ENCODE measurements at places on chromosomes 4 and X.

DNA sequence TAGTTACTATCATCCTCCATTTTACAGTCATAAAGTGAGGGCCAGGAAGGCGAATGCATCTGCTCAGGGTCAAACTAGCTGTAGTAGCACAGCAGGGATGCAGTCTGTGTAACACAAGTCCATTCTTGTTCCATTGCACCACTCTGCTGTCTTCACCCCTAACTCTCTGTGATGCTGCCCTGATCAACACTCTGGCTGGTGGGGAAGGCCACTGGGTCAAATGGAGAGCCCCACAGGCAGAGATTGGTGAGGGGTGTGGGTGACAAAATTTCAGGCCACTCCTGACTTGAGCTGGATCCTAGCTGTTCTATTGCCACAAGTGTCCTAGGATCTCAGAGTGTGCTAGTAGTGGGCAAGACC, 136.5 kb downstream of the PJA1 start:
- no peak for DNase-seq

GRCh38 chrX:20147561-20147960, 5.9 kb upstream of the EIF1AX start:
- DNase-seq = no peak

DNA sequence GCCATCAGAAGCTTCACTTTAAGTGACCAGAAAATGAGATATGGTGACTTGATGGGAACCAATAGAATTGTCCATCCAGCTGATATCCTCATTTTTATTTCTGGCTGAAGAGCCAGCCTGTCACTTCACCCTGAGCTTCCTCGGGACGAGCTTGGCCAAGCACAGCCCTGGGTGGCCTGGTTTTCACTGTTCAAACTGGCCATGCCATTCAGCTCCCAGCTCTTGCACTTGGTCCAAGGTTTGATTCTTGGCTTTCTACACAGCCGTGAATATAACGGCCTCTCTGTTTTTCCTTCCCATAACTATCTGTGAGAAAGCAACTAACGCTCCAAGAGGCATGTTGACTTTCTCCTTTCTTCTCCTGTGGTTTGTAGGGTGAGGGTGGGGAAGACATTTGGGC, 71.9 kb downstream of the LIMCH1 start:
- DNase-seq = no peak

DNA sequence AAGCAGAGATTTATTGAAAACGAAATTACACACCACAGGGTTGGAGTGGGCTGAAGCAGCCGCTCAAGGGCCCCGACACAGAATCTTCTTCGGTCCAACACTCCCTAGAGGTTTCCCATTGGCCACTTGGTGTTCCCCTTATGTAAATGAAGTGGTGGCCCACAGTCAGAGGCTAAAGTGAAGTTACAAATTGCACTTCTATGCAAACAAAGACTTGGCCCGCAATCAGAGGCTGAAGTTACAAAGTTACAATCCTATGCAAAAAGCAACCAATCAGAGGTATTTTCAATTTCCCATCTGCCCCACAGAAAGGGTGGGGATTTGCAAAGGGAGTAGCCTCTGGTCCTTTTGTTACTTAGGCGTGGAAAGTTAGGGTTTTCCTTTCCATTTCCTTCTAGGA, 35.7 kb upstream of the SLC25A43 start:
- no peak for DNase-seq

DNA sequence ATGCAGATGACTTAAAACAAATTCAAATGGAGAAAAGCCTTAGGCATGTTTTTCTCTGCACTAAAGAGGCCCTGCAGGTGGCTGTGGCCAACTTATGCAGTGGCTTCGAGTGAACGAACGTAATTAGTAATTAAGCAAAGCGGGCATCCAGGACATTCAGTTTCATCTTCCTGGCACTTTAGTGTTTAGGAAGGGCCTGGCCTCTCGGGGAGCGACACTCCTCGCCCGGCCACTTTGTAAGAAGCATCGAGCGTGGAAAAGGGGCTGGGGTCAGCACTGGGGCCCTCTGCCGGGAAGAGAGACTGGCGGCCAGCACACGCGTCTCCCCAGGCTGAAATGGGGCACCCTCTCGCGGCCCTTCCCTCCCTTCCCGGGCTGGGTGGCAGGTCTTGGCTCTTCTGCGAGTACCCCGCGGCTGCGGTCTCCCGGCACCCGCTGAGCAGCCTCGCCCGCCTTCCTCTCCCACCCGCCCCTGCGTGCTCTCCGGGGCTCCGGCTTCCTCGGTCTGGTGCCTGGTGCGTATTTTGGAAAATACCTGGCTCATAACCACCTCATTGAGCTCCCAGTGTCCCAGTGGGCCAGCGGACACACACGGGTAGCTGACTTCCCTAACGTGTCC, 677 bp upstream of the CYP4V2 start:
- peak; percentile 21 for DNase-seq

- no peak for DNase-seq
Observed at GRCh38 chrX:10242026-10242425, 85.3 kb downstream of the CLCN4 start.

- no peak for DNase-seq
Observed at GRCh38 chr4:15938182-15938581, 358 bp downstream of the FGFBP1 start.

DNA sequence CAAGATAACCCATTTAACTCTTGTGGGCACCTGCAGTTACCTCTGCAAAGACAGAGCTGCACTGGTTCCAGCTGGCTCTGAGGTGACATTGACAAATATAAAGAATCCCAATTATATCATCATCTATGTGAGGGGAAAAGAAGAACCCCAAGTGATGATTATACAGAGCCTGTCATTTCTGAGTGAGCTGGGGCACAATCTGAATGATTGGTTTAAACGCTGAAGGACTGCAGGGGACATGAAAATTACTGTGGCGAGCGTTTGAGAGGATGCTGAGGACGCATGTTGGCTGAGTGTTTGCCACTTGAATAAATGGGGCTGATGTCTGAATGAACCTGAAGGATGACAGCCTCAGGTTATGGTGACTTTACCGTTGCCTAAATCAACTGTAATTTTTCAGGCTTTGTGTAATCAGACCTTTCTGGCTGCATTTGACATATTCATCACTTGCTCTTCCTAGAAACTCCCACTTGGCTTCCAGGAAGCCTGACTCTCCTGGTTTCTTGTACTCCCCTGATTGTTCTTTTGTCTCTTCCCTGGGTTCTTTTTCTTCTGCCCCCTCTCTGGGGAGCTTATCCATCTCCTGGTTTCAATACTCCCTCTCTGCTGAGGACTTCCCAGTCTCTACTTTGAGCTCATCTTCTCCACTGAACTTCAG, 4.1 kb upstream of the HSD17B10 start:
- no peak for DNase-seq

DNA sequence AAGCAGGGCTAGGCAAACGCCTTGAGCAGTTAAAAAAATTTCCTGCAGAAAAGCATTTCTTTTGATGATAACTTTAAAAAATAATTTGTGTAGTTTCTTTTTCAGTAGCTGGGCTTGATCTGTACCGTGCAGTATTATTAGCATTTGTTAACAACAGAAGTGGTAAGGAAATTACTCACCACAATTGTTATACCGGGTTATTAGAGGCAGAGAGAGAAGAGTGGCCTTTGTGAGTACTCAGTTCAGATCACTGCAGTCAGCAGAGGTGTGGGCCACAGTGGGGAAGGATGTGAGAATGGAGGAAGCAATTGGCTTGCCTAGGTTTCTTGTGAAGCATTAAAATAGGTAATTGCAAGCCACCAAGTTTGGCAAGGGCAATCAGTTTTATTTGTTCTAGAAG, 14.3 kb upstream of the IL21 start:
- no peak for DNase-seq

DNA sequence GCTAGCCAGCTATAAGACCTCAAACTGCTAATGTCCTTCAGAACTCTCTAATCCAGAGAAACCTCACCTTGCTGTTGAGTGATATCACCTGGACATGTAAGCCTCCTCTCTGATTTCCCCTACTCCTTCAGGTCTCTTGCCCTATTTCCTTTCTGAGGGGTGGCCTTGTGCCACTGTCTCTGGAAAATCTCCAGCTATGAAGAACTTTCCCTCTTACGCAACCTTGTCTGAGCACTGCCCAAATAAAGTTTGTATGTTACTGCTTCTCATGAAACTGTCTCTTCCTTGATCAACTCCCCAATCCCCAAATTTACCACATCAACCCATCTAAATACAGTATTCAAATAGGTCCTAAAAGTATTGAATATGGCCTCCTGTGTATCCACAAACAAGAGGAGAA, 53.5 kb upstream of the VEGFD start:
- no peak for DNase-seq

GRCh38 chr4:113347245-113347644, 297.8 kb downstream of the ANK2 start:
- DNase-seq = no peak

GRCh38 chrX:13816643-13817627, at the start of gene GPM6B:
Gene GPM6B (minus strand): TSS chrX:13817093. CDS start chrX:13816904, 189 bp downstream.
- no peak for DNase-seq

- DNase-seq = no peak
Observed at GRCh38 chr4:180156684-180157083, 2086.5 kb upstream of the TENM3 start.

DNA sequence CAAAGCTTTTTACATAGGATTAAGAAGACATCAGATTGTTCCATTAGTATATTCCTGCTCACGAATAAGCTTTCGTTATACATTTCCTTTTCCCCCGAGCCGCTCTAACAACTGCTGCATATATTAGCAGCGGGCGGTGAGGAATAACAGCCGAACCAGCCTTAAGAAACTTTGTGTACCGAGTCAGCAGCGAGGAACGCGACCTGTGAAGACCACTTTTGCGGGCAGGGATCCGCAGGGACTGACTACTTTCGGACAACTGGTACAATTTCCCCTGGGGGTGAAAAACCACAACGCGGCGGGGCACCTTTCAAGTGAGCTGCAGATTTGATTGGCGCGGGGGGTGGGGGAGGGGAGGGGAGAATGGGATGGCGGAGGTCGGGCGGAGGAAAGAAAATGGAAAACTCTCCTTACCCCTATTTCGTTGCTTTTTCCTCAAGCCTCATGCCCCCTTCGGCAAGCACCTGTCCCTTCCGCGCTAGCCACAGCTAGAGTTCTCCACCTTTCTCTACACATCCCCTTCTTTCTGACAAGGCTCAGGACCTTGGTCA, 5.9 kb upstream of the PITX2 start:
- DNase-seq = no peak

GRCh38 chrX:137742846-137743245, 176.9 kb downstream of the ZIC3 start:
- no peak for DNase-seq

- DNase-seq = no peak
Observed at GRCh38 chr4:140085062-140085622, 68.8 kb downstream of the MAML3 start.

- no peak for DNase-seq
Observed at GRCh38 chr4:89029591-89029990, 27.4 kb downstream of the FAM13A start.
